ENCODE measurements at places on chromosomes 12 and 14.

DNA sequence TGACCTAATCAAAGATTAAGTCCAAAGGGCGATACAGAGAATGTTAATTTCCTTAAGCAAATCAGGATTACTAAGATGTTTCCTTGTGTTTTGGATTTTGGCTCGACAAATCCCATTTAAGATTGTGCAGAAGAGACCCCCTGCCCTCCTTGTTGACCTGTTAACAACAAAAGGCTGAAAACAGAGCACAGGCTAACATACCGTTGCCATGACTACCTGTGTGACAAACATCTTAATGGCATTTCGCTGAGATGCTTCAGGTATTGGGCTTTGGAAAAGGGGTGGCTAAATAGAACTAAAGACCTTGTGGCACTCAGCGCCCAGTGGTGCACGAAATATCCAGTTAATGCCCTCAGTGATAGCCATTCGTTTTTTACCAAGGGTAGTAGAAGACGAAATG lies 1532.3 kb upstream of the TMEM132C start:
- no peak for DNase-seq

- no peak for DNase-seq
These were observed 12.3 kb upstream of the GNG2 start for GRCh38 chr14:51848120-51848519.

GRCh38 chr12:53176750-53177149 lies 3.8 kb upstream of the ZNF740 start:
- no peak for DNase-seq

DNA sequence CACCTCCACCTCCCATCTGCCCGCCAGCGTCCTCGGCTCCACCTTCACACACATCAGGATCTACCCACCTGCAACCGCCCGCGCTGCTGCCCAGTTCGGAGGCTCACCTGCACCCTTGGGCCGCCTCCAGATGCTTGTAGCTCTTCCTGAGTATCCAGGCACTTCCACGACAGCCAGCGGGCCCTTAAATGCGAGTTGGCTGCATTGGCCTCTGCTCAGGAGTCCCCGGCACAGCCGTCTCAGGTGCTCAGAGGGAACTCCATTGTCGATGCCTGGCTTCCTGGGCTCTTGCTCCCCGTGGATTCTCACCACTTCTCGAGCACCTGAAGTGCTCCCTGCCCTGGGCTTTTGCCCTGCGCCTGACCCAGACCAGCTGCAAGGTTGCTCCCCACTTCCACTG lies 21.9 kb upstream of the CDCA4 start:
- DNase-seq, result no peak

DNA sequence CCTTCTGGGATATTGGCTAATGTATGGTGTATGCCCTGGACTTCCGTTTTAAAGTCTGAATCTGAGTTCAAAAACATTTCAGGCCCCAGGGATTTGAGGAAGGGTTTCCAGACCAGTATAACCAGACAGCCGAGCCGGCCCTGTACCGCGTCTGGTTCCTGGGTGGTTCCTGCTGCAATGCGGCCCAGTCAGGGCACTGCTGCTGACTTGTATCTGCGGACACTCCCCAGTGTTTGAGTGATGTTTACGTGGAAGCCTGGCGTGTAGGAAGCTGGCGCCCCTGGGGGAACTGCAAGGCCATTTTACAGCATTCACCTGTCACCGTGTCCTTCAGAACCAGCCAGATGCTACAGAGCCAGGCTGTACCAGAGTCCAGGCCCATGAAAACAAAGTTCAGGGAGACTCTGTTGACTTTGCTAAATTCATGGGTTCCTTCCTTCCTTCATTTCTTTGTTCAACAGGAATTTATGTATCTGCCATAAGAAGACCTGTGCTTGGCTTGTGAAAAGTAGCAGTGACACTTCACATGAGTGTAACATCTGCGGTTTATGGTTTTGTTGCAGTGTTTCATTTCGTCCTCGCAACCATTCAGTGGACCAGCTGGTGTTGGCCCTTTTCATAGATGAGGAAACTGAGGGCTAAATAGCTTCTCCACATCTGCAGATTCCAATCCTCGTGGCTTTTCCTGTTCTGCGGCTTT lies 16.8 kb downstream of the EML1 start:
- DNase-seq, result no peak

GRCh38 chr12:117592588-117593305 lies 231.3 kb upstream of the NOS1 start:
- no peak for DNase-seq

DNA sequence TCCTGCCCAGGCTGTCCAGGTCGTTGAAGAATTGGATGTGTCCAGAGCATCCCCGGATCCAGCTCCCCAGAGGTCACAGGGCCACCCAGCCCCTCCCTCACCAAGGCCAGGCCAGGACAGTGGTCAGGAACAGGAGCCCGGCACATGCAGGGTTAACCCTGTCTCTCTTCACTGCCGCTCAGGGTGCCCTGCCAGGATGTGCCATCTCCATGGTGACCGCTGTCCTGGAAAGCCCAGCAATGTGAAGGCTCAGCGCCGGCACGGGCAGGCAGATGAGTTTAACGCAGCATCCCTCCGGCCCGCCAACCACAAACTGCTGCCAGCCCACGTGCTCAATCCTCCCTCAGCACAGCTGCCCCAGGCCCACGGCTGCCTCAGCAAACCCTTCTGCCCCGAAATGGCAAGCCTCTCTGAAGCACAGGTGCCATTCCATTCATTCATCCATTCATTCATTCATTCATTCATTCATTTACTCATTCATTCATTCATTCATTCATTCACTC lies 4.4 kb downstream of the TMEM179 start:
- no peak for DNase-seq

DNA sequence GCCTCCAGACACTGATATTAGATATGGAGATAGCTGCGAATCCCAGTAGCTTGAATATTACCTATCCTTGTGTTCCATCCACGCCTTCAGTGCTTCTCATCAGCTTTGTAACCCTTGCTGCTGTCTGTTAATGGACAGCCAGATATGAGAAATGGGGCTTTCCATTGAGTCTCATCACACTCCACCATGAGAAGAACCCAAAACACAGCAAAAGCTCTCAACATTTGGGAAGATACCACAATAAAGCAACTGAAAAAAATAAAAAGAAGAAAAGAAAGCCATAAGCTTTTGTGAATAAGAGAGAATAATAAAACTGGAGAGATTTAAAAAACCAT lies 225.4 kb downstream of the GALC start:
- DNase-seq, result no peak

DNA sequence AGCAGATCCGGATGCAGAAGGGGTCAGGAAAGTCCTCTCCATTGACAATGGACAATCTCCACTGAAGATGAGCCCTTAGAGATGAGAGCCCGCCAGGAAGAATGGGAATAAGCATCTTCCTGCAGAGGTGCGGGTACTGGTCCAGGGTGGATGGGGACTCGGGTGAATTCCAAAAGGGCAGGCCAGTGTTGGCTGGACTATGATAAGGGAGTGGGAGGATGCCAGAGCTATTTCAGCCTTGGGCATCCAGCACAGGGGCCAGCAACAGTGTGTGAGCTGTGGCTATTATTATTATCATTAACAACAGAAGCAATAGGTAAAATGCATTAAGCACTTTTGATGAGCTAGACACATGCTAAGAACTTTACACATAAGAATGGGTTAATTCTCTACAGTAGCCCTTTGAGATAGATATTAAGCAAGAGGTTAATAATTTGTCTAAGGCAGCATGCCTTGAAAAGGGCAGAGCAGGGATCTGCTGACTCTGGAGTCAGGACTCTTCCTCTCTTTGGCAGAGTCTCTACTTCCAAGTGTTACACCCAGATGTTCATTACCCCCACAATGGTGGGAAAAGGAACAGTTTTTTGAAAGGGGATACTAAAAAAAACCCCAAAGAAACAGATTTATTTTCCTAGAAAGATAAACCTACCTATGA lies 55.2 kb downstream of the PRICKLE1 start:
- no peak for DNase-seq

GRCh38 chr12:6829536-6830220 lies 1.5 kb downstream of the P3H3 start:
- DNase-seq, result no peak

DNA sequence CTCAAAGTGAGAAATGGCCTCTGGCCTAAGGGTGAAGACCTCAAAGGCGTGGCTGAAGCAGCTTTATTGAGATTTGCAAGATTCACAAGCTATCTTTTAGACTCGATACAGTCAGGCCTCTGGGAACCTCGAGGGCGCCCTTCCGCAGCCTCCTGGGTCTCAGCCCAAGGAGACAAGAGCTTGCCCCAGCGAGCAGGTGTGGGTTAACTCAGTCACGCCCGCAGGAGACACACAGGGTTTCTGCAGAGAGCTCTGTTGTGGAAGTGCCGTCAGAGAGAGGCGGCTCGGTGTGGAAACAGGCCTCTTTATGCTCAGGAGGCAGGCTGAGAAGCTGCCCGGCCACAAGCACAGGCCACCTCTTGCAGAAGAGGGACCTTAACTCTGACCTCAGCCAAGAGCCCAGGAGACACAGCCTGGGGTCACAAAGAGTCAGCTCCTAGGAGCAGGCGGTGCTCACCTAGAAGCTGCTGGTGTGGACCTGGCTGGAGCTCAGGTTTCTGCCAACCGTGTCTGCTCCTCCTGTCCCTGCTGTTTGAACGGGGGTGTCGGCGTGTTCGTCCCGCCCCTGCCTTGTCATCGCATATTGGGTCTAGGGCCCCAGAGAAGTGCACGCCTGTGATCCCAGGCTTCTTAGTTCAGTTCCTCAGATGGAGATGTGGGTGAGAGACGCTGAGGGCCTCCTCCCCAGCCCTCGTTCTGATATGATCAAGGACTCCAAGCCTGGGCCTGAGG lies 42.1 kb upstream of the FBRSL1 start:
- DNase-seq, result no peak

GRCh38 chr12:6030081-6030480 lies 85.0 kb upstream of the ANO2 start:
- no peak for DNase-seq

DNA sequence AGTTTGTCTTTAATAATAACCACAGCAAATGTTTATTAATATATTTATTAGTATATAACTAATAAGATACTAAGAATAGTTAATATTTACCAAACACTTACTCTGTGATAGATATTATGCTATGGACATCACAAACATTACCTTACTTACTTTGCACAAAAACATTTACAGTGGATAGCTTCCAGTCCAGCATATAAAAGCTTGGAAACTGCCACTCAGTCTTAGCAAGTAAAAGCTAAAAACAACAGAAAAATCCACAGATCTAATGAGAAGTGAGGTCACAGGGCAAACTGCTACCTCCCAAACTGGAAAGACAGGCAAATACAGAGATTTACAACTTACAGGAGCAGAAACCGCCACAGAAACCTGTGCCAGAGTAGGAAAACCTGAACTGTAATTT lies 99.8 kb downstream of the METTL25 start:
- no peak for DNase-seq

DNA sequence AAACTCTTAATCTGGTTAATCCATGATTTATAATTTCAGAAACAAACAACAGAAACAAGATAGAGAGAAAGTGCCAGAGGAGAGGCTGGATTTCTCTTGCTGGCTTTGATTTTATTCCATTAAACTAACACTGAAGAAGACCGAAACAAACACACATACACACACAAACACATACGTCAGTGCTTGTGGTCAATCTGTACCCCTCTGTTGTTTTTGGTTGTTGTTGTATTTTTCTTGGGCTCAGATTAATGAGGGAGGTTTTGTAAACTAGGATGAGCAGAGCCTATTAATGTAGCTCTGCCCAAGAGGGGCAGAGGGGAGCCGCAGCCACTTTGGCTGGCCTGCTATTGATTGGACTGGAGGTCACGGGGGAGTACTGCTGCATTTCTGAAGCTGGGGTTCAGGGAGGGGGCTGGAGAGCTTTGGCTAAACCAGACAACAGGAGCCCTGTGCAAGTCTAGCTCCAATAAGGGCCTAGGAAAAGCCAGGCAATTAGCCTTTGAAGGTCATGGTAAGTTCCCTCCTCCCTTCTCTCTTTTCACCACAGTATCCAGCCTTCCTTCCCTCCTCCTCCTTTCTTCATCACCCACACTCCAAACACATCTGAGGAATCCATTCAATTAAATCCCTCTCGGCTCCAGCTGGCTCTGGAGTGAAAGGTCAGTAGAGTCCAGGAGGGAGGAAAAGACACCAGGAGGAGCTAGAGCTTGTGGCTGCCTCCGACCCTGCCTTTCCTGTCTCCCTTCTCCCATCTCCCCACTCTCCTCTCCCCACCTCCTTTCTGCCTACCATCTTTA lies 344.1 kb upstream of the LMO3 start:
- no peak for DNase-seq

DNA sequence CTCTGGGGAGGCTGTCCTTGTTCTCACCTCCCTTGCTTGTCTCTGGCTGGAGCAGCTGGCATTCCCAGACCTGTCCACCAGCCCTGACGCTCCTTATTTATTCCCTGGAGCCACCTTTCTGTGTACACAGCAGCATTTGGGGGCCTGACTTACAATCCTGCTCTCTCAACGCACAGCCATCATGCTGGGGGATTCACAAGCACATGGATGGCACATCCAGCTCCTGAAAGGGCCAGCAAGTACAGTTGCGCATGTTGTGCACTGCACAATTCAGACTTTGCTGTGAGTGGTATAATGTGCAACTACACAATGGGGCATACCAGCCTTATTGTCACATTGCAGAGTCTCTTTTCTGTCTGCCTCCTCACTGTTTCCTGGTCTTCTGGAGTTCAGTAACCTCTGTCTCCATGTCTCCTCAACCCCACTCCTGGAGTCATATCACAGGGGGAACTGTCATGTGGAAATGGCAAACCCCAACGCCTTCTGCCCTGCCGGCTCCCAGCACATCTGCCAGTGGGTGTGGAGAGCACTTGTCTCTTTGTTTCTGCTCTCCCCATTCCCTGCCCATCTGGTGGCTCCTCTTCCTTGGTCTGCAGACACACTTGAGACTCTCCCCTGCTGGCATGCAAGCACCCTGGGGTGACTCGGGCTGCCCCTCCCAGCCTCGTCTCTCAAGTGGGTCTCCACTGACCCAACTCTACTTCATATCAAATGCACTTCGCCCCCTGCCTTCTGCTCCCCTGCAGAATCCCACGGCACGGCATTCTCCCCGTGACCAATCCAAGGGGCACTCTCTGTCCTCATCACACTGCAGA lies 41.2 kb upstream of the MEG3 start:
- DNase-seq, result peak; percentile 26

DNA sequence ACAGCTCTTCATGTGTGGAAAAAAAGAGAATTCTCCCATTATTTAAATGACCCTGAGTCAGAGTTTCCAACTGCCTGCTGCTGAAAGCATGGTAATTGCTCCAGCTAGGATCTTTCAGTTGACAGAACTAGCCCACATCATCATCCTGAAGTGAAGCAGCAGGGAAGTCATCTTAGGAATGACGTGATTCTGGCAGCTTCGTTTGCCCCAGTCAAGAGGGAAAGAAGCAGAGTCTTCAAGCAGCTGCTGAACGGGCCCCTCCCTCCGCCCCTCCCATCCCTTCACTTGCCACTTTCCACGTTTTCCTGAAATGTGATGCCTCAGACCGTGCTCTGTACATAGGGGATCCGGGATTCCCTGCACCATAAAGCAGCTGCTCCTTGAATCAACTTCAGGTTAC lies 455.0 kb upstream of the TMEM132C start:
- DNase-seq, result peak; percentile 21

DNA sequence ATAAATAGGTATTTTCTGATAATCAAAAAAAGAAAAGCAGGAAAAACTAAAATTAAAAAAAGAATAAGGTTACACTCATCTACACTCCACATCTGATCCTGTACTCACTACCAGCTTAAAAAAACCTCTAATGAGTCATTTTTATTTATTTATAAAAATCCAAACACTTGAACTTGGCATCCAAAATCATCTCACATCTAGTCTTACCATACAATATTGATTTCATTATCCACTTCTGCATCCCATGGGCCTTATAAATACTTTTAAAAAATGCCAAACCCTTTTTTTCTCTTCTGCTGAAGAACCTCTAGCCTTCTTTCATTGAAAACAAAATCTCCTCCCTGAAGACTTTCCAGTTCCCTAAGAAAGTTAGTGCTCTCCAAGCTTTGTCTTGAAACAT lies 109.7 kb downstream of the TMTC3 start:
- no peak for DNase-seq

- DNase-seq, result no peak
These were observed 45.0 kb upstream of the P2RX7 start for GRCh38 chr12:121087467-121088194.
